ENCODE measurements at places on chromosomes 11 and 22. TPM values are rescaled to one million over a fixed set of nuclear protein-coding genes. Genes with fewer than 3 reads are reported as not detected.
A peak's percentile ranks its signal among the peaks of the same experiment; 100 is the strongest.

- H3K4me3 ChIP-seq = no peak overlapping the region
- no peak overlapping the region for H3K27ac ChIP-seq
- no peak for DNase-seq
Observed at GRCh38 chr11:122042981-122043380, 73.0 kb downstream of the BLID start.

GRCh38 chr11:702462-703461, 3.3 kb upstream of the EPS8L2 start:
- no peak overlapping the region for H3K4me3 ChIP-seq
- DNase-seq = no peak
- H3K27ac ChIP-seq = no peak overlapping the region
- peaks cover 1% of the 10 kb centered on the region for H3K36me3 ChIP-seq

DNA sequence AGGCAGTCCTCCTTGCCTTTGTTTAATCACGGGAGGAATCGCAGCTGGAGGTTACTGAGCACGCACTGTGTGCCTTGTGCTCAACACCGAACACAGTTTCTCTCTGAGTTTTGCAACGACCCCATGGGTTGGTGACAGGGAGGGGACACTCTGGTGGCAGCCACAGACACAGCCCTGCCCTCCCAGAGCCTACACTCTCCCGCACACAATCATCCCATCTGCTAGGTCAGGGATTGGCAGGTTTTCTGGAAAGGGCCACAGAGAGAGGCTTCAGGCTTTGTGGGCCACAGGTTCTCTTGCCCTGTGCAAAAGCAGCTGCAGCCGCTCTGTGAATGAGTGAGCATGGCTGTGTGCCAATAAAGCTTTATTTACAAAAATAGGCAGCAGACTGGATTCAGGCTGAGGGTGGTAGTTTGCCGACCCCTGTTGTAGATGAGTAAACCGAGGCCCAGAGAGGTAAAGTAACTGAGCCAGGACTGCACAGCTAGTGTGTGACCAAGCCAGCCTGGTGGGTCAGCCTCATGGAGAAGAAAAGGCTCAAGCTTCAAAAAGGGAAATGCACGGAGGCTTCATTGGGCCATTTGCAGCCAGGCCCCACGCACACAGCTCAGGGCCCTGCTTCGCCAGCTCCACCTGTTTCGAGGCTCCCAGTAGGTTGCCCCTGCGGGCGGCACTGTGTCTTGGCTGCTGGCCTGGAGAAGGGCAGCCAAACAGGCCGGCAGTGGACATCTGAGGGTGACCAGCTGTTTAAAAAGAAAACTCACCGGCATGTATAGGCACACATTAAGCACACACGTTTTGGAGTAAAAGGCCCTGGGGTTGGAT, 16.3 kb downstream of the LTO1 start:
- no peak for DNase-seq
- no peaks in the 10 kb centered on the region for H3K27me3 ChIP-seq
- peaks cover 2% of the 10 kb centered on the region for H3K36me3 ChIP-seq
- no peak overlapping the region for H3K27ac ChIP-seq

DNA sequence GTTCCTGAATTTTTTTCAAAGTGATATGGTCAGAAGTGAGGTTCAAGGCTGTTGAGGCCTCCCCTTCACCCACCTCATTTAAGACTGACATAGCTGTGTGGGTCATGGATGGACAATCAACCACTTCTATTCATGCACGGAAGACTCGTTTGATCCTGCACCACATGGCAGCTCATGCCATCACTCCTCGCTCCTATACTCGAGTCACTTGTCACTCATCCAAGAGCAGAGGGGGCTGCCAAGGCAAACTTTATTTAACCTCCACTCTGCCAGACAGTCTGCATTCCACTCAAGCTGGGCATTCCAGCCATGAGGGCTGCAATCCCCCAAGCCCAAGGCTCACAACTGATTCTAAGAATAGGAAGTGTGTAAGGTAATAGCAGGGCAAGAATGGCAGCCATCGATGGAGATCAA, 34.1 kb downstream of the SNX19 start:
- peaks cover 13% of the 10 kb centered on the region for H3K36me3 ChIP-seq
- no peaks in the 10 kb centered on the region for H3K27me3 ChIP-seq
- H3K4me1 ChIP-seq = no peaks in the 10 kb centered on the region
- H3K4me3 ChIP-seq = no peak overlapping the region

DNA sequence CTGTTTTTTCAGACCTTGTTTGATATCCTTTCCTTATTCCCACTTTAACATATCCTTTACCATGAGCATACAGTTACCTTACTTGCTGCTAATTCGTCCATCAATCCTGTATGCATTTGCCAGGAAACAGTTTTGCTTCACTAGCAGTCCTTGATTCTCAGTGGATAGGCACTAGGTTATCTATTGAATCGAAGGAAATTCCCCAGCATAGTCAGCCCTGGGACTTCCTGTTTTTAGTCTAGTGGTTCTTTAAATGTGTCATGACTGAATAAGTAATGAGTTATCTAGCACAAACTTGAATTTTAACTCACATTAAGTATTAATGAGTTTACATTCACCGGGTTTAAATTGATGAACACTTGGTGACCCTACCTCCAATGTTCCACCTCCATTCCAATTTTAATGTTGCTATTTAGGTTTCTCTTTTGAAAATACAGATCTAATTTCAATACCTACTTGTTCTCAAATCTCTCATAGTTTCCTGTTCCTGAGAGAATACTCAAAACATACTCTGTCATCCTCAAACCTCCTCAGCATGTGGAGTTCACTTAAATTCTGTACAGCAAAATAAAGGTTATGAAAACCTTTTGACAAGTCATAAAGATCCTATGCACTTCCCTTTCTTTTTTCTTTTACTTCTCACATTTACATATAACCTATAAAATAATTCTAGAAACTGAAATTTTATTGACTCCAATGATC, 1375.1 kb upstream of the TENM4 start:
- no peaks in the 10 kb centered on the region for H3K36me3 ChIP-seq
- H3K4me3 ChIP-seq = no peak overlapping the region
- no peak overlapping the region for H3K27ac ChIP-seq
- DNase-seq = no peak

CPT1B gene
- total RNA-seq = 136 TPM

- H3K4me3 ChIP-seq = no peak overlapping the region
- no peaks in the 10 kb centered on the region for H3K36me3 ChIP-seq
- peaks cover 11% of the 10 kb centered on the region for H3K27me3 ChIP-seq
- no peak for DNase-seq
Observed at GRCh38 chr22:36933629-36934417, 20.4 kb downstream of the CSF2RB start.

TBX1 gene
- 5.9 TPM for total RNA-seq

MRGPRX3 gene
- total RNA-seq = not detected

DNA sequence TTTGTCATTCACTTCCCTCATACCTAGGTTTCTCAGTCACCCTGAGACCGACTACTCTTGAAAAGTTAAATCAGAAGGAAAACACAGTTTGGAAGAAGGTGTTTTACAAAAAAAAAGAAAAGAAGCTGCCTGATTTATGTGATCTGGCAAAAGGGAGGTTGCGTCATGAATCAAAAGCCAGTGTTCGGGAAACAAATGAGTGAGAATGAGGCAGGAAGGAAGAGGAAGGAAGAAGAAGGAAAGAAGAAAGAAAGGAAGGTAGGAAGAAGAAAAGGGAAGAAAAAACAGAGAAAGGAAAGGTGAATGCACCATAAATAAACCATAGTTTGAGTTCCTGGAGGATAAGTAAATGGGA, 314.6 kb downstream of the BLID start:
- no peaks in the 10 kb centered on the region for H3K36me3 ChIP-seq
- no peaks in the 10 kb centered on the region for H3K27me3 ChIP-seq
- peaks cover 17% of the 10 kb centered on the region for H3K4me1 ChIP-seq

ZBED4 gene
- 36.5 TPM for total RNA-seq

GRCh38 chr11:16928044-16928443, 86.2 kb downstream of the PLEKHA7 start:
- peaks cover 28% of the 10 kb centered on the region for H3K4me1 ChIP-seq
- H3K27ac ChIP-seq = no peak overlapping the region
- peaks cover 4% of the 10 kb centered on the region for H3K27me3 ChIP-seq
- no peaks in the 10 kb centered on the region for H3K36me3 ChIP-seq

WBP2NL gene
- total RNA-seq = not detected

FGF4 gene
- total RNA-seq = not detected

DNA sequence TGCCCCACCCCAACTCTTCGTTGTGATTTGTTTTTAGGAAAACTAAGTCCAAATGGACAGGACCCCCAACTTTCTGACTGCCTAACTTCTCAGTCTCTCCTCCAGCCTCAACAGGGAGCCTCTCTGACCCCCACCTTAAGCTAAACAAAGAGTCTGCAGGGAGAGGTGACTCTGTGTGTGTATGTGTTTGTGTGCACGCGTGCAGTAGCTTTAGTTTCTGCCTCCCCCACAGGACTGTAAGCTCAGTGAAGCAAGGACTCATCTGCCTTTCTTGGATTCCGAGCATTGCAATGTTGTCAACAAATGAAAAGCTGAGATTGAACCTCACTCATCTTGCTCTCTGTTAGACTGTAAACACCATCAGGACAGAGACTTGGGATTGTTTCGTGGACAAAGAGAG, 7.9 kb downstream of the SNAP29 start:
- H3K27me3 ChIP-seq = no peaks in the 10 kb centered on the region
- peaks cover 3% of the 10 kb centered on the region for H3K36me3 ChIP-seq
- H3K27ac ChIP-seq = peak overlapping the region; percentile 81

WEE1 gene
- total RNA-seq = 154 TPM

DNA sequence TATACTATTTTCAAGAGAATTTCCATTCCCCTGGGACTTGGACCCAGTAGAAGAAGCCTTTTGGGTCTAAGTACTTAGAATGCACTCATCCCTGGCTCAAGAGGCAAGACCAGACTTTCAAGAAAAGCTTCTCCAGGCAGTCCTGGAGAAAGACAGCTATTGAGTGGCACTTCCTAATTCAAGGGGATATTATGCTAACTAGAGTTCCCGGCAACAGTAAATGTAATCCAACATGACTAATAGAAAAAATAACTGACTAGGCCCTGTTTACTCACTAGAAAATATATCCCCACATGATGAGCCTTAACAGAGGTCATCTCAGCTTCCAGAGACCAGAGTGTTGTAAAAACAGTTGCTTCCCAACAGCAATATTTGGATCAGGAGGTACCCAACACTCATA, 47.2 kb upstream of the AKIP1 start:
- no peaks in the 10 kb centered on the region for H3K27me3 ChIP-seq
- H3K27ac ChIP-seq = no peak overlapping the region
- H3K36me3 ChIP-seq = peaks cover 6% of the 10 kb centered on the region
- no peak for DNase-seq
- H3K4me3 ChIP-seq = no peak overlapping the region

- no peaks in the 10 kb centered on the region for H3K36me3 ChIP-seq
- peak; percentile 12 for DNase-seq
- peaks cover 6% of the 10 kb centered on the region for H3K27me3 ChIP-seq
- H3K27ac ChIP-seq = no peak overlapping the region
- H3K4me1 ChIP-seq = no peaks in the 10 kb centered on the region
Observed at GRCh38 chr11:110478410-110478809, 48.7 kb downstream of the FDX1 start.
